ENCODE measurements at places on chromosomes 2 and 18.

DNA sequence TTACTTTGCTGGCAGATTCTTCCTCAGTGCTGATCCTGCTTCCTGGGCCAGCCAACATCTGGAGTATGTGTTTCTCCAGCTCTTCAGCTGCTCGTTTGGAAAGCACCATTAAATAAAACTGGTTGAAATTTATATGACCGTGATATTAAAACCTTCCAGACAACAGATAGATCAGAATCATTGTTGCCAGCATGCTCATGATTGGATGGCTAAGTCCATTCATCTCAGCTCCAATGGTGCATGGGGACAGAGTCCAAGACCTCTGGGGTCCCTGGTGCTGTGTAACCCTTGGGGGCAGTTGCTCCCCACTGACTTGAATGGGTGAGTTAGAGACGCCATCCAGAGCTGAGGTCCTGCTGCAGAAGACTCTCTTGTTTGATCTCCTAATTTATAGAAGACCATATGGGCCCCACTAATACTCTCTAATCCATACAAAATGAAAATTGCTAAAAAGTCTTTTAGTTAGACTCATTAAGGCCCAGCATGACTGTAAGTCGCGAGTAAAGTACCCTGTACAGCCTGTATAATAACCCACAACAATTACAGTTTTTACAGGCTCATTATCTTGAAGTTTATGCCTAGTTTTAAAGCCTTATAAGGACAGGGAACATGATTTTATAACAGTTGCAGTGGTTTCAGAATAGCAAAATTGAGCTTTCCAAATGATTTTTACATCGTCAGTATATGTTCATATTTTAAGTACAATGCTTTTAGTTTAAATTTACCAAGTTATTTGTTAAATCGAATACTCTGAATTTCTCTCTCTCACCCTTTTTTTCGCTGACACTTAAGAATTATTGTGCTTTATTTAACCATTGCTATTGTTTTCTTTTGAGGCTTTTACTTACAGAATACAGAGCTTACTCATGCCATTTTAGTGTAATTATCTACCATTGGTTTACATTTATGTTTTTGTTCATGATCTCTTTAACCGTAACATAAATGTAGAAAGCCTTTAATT is 60.0 kb downstream of the CABLES1 start:
- DNase-seq: no peak

DNA sequence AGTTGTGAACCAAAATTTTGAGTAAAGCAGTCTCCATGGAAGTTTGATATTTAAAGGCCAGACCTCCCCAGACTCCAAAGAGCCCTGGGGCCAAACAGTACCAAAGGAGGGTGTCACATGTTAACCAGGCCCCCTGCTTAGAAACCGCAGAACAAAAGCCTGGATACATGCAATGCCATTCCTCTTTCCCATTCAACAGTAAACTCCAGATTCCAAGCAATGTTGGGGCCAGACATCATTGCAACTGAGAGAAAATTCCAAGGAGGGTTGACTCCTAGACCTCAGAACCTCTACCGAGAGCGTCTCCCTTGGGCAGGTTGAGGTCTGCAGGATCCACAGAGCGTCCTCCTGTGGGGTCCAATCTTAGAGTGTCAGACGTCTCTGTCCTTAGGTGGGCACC is 404.4 kb upstream of the SYT4 start:
- DNase-seq: no peak

GRCh38 chr18:67200665-67201064 is 315.9 kb downstream of the DSEL start:
- no peak for DNase-seq

GRCh38 chr18:74132201-74132600 is 15.4 kb downstream of the FBXO15 start:
- DNase-seq: no peak

DNA sequence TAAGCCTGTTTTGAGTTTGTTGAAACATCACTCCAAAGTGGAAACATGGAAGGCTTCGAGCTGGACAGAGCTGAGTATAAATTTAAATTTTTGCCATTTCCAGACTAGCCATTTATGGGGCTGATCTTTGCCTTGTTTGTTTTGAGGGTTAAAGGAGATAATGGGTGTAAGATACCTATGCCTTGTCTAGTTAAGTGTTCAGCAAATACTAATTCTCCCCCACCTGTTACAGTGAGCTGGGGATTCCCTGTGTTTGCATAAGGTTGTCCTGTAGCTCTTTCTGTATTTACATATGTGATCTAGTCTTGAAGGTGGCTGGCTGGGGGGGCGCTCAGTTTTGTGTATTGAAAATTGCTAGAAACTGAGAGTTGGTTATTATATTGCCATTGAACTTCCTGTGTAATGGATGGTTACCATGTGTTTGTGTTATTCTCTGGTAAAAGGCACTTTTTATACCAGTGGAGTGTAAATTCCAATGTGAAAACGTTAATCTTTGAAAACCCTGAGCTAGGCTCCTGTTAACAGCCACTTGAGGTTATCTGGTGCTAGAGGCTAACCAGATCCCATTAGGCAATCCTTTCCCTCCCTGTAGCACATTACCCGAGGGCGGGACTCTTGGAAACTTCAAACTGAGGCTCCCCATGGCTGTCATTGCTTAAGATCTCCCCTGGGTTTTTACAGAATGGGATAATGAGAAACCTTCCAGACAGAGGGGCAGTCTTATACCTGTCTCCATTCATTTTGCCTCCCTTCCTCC is 26.7 kb downstream of the TANC1 start:
- no peak for DNase-seq

DNA sequence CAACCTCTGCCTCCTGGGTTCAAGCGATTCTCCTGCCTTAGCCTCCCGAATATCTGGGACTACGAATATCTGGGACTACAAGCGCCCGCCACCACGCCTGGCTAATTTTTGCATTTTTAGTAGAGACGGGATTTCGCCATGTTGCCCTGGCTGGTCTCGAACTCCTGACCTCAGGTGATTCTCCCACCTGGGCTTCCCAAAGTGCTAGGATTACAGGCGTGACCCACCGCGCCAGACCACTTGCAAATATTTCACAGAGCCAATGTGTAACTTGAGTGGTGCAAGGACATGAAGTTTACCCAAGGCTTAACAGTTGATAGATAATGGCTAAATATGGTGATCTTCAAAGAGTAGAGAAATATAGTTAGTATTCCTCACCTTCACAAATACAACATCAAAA is 14.1 kb upstream of the MTIF2 start:
- no peak for DNase-seq

DNA sequence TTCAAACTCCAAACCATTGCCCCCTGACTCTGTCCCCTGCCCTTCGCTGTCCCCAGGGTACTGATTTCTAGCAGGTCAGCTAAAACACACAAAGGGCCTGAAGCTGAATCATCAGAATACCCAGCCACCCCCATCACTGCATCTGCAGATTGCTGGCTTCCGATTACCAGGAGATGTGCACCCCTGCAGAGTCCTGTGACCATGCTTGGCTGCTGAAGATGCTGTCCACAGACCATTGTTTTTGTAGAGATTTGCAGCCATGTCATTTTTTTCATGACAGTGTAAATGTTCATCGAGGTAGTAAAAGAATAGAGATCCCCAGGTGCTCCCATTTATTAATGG is 463.3 kb downstream of the STK39 start:
- no peak for DNase-seq

GRCh38 chr2:85327160-85327821 is 498 bp downstream of the TGOLN2 start:
- no peak for DNase-seq

All from cortex of kidney (tissue), 1 donor.